ENCODE measurements at places on chromosomes 6 and 20. TPM values are rescaled to one million over a fixed set of nuclear protein-coding genes. Genes with fewer than 3 reads are reported as not detected.

The CLPSL2 gene
- not detected for total RNA-seq

The TSBP1 gene
- total RNA-seq: not detected

The KIF6 gene
- not detected for total RNA-seq

The PDE7B gene
- total RNA-seq: 48.0 TPM

The TIAM2 gene
- total RNA-seq: 16.9 TPM

The PDYN gene
- total RNA-seq: not detected

- DNase-seq: peak; percentile 84
These were observed 70.3 kb downstream of the SCAND1 start for GRCh38 chr20:35883778-35884540.

DNA sequence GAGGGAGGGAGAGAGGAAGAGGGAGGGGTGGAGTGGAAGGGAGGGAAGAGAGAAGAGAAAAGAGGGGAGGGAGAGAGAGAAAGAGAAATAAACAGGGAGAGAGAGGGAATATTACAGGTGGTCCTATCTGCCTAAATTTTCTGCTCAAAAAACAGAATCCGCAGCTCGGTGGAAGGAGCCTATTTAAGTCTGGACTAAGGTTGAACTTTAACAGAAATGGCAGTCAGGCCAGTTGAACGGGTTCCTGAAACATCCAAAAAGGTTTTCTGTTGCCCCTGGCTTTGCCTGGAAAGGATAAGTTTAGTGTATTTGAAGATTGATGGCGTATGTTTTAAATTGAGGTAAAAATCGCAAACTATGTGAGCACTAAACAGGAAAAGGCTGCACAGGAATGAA, 2.2 kb downstream of the TFAP2B start:
- DNase-seq: no peak

GRCh38 chr20:34012735-34013134, 19.0 kb downstream of the RALY start:
- DNase-seq: no peak

DNA sequence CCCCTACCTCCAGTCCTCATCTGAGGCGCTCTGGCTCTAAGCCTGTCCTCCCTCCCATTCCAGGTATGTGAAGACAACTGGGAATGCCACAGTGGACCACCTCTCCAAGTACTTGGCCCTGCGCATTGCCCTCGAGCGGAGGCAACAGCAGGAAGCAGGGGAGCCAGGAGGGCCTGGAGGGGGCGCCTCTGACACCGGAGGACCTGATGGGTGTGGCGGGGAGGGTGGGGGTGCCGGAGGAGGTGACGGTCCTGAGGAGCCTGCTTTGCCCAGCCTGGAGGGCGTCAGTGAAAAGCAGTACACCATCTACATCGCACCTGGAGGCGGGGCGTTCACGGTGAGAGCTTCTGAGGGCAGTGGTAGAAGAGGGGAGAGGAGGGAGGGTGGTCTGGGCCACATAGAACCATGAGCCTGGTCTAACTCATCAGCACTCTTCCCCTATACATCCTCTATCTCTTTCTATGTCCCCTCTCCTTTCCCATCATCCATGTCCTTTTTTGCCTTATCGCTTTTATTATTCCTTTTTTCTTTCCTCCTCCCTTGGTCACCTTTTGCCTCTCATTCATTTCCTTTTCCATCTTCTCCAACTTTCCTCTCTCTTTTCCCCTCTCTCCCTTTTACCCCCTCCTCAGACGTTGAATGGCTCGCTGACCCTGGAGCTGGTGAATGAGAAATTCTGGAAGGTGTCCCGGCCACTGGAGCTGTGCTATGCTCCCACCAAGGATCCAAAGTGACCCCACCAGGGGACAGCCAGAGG, 3.5 kb downstream of the RING1 start:
- no peak for DNase-seq

- DNase-seq: no peak
These were observed 27.3 kb downstream of the CDK5RAP1 start for GRCh38 chr20:33373735-33374605.

GRCh38 chr6:130473886-130474285, 108.1 kb downstream of the TMEM200A start:
- DNase-seq: no peak

GRCh38 chr20:19495905-19496703, 262.0 kb upstream of the RIN2 start:
- no peak for DNase-seq

GRCh38 chr6:9766240-9766915, 648.5 kb downstream of the TFAP2A start:
- DNase-seq: peak; percentile 95

GRCh38 chr6:151716526-151716932, 91.0 kb upstream of the ESR1 start:
- no peak for DNase-seq

DNA sequence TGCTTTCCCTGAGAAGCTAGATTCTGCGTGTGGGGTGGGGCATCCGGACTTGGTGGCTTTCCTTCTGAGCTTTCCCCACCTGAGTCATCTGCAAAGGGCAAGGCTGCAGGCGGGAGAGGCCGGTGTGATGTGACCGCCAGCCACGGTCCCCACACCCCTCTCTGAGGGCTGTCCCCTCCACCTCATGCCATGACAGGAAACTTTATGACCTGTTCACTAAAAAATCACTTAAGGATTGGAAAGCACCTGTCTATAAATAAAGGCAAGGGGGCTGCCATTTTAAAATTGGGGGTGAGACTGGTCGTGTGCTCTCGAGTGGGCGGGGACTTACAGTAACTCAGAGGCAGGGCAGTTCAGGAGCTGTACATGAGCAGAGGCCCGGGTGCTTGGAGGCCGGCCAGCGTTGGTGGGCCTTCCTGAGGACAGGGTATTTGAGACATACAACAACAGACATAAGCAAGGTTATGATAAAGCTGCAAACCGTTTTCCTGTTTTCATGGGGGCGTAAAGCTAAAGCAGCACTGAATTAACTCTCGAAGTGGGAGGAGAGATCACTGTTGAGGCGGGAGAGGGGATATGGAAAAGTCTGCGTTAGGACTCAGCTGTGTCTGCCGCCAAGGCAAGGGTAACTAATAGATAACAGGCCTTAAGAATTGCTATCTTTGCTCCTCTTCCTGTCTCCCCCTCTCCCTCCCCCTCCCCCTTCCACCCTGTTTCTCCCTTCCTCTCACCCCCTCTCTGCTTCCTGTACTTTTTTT, 16.1 kb upstream of the SERPINB1 start:
- DNase-seq: peak; percentile 88

GRCh38 chr20:33927724-33928123, 66.0 kb upstream of the RALY start:
- no peak for DNase-seq

Data from pulmonary artery endothelial cell (primary cell).